ENCODE measurements at places on chromosomes 2 and 18. TPM values are rescaled to one million over a fixed set of nuclear protein-coding genes. Genes with fewer than 3 reads are reported as not detected.

HIBCH gene
- total RNA-seq: 21.0 TPM

DNA sequence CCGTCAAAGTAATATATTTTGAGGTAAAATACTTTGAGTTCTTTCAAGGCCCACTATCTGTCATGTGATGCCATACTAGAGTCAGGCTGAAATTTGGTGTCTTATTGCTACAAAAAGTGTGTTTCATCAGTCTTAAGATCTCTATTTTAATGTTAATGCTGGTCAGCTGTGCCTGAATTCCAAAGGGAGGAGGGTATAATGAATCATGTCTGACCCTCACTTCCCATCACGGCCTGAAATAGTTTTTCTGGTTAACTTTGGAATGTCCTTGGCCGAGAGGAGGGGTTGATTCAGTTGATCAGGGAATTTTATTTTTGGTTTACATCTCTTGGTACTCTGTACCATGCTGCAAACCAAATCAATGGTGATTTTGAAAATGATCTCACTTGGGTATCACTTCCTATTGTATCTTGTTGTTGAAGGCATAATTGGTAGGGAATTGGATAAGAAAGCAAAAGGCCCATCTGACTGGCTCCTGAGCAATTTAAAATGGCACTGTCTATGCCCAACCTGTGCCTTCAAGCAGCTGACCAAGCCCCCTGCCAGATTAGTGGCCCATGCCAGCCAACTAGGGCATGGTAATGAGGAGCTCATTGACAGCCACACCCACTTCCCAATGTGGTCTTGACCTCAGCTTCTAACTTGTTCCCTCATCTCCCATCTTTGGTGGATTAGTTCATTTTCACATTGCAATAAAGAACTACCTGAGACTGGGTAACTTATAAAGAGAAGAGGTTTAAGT, 6.1 kb upstream of the SLC35F5 start:
- no peak for DNase-seq

KRTCAP3 gene
- 10.0 TPM for total RNA-seq

- DNase-seq: no peak
Observed at GRCh38 chr2:38077431-38077769, 1.4 kb upstream of the CYP1B1 start.

SCN1A gene
- not detected for total RNA-seq

TP53I3 gene
- total RNA-seq: 1.5 TPM

AQP12A gene
- total RNA-seq: not detected

C2orf78 gene
- not detected for total RNA-seq

DNA sequence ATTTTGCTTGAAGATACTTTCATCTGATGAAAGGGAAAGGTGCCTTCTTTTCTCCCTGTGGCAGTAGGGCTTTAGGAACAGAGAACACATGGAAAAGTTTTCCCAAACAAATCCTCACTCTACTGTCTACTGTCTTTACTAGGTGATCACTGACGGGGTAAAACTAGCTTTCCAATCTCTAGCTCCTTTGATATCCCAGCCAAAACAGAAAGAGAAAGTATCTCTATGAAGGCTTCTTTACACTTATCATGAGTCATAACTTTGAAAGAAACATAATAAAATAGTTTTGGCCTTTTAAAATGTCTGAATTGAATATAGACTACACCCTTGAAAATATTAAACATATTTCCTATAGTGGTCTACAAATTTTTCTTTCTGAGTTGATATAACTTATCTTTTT, 214.5 kb downstream of the DSEL start:
- DNase-seq: peak; percentile 7

LBX2 gene
- not detected for total RNA-seq

GRCh38 chr2:142582317-142582716, 295.1 kb upstream of the KYNU start:
- DNase-seq: no peak

CASP10 gene
- total RNA-seq: 15.1 TPM

SCN2A gene
- total RNA-seq: not detected

DNA sequence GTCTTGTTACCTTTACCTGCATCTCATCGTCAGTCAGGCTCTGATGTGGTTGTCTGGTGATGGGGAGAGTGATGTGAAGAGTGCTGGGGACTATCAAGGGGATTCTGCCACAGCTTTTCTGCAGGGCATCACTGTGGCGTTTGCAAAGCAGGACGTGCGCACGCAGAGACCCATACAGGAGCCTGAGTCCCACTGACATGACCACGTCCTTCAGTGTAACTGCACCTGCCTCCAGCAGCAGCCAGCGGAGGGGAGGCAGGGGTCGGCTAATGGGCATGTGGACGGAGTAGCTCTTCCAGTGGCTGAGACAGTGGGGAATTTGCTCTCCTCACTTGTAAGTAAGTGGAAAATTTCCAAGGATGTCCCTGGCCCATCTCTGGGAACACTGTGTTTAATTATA, 6.5 kb downstream of the ALKAL2 start:
- DNase-seq: no peak

PTPN18 gene
- 61.3 TPM for total RNA-seq

ARHGAP25 gene
- 142 TPM for total RNA-seq

GRCh38 chr2:14072338-14072737, 560.2 kb upstream of the LRATD1 start:
- no peak for DNase-seq

RBKS gene
- total RNA-seq: 25.3 TPM

HOXD9 gene
- not detected for total RNA-seq

GRCh38 chr2:32925283-32925815, 21.4 kb upstream of the LTBP1 start:
- no peak for DNase-seq

DNA sequence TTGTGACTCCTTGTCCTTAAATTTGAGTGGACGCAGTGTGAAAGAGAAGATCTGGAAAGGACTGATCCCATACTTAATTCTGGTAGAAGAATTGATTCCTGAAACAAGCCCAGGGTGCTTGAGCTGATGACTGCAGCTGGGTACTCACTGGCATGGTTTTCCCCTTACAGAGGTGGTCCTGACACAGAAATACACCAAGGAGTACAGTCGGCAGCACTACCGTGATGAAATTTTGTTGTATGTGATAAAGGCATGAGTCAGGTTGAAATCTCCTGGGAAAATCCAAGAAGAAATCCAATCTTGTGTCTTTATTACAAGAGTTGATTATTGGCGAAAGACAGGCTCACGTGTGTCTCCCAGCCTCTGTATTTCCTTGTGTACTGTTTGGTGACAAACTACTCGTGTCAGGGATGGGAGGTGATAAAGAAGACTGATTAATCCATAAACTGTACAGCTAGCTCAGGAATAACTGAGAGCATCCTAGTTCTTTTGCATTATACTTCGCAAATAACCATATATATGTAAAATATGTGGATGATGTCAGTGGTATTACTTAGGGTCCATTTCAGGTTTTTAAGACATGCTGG, 76.6 kb downstream of the RAPGEF4 start:
- DNase-seq: no peak

DNA sequence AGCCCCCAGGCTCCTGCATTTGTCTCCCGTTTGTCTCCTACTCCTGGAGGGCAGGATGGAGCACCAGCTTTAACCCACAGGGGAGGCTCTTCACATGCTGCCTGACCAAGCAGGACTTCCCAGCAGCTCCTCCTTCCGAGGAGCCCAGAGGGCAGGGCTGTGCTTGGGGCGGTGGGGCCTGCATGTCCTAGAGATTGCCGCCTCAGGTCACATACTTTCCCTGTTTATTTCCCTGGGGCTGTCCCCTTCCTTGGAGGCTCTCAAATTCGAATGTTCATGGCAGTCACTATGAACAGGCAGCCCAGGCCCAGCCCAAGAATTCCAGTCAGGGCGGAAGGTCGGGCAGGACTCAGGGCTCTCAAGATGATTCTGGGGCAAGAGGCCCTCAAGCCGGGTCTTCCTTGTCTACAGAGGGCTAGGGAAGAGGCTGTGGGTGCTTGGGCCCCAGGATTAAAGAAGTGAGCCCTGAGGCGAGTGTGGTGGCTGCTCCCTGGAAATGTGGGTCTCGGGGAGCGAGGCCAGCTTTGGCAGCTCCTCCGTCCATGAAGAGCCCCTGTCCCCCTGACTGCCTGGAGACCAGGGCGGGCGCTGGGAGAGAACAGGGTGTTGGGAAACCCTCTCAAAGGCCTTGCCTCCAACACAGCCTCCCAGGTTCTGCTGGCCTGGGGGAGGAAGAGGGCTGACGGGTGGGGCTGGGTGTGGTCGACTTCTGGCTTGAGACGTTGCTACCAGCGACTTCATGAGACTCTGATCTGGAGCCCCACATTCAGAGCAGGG, 48.9 kb upstream of the HPCAL1 start:
- no peak for DNase-seq

DNA sequence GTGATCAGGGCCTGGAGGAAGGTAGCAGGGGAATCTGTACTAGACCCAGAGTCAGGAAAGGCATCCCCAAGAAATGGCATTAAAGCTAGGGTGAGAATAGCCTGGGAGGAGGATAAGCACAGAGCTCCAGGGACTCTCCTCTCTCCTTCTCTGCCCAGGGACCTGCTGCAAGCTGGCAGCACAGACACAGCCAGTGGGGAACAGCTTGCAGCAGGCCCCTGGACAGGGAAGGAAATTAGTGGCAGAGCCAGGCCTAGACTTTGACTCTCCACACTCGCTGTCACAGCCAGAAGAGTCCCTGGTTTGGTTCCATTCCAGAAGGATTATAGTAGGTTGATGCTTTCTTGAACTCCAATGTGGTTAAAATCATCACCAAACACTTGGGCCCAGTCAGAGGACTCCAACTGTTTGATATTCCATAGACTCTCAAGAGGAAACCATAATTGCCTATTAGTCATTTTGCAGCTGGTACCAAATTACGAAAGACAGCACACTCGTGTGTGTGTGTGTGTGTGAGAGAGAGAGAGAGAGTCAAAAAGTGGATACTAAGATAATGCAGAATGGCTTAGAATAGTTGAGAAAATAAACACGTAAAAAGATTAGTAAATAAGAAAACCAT, 95.5 kb upstream of the ATP8B1 start:
- DNase-seq: no peak

- DNase-seq: peak; percentile 5
Observed at GRCh38 chr2:178477443-178478129, 814 bp downstream of the FKBP7 start.

- DNase-seq: peak; percentile 88
Observed at GRCh38 chr2:113173542-113174375, at the start of gene PSD4. TSS of gene PSD4 (plus strand) at chr2:113173971. CDS start at chr2:113182457, 8,486 bp downstream.

DNA sequence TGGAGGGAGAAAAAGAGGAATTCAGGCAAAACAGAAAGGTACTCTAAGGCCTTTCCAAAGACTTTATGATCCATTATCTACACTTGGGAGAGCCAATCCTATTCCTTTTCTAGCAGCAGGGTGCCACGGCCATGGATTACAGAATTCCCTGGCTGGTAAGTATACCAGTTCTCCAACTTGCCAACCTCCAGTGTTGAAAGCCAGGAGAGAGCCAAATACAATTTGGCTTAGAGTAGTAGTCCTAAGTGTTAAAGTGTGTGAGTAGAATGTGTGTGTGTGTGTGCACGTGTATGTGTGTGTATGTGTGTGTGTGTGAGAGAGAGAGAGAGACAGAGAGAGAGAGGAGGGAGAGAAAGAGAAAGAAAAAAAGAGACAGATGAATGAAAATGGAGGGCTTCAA, 43.3 kb downstream of the WDPCP start:
- no peak for DNase-seq

DNA sequence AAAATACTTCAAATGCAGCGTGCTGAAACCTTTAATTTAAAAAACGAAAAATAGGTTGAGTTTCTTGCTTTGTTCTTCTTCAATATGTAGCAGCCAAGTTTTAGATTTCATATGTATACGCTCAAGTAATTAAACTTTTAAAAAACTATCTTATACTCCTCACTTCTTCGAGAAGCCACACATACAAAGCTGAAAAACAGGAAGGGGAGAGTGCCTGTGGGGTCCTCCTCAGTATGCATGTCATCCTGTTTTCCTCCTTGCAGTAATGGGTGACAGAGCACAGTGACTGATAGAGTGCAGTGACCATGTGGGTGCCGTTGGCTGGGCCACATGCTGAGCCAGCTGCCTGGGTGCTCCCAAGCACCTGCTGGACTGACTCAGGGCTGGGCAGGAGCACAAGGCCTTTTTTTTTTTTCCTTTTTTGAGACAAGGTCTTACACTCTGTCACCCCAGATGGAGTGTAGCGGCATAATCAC, 33.3 kb downstream of the UXS1 start:
- DNase-seq: no peak

DNA sequence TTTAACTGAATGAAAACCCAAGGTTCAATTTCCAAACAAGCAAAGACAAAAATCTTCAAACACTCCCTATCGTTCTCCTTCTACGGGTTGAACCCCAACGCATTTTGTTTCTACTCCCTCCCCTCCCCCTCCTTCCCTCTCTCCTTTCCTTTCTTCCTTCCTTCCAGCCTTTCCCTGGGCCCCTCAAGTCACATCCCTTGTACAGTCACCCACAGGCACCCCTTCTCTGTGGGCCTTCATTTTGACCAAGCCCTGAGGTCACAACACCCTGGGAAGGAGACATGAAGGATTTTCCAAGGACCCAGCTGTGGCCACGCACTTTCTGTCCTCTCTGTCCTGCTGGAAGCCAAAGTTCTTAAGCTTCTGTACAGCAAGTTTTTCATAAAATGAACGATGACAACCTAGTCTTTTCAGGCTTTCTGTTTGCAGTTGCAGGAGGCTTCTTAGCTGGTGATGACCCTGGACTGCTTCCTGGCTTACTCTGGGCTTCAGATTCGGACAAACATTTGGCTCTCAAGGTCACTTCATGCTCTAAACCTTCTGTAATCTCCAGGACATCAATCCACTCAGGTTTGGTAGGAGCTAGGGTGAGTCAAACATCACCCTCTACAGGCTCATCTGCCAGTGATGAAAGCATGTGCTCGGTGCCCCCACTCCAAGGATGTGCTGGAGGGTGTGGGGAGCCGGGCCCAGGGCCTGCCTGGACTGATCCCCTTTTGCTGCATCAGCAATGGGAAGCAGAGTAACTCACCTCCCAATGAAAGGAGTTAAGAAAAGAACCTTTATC, 25.5 kb downstream of the TMEM247 start:
- no peak for DNase-seq

- no peak for DNase-seq
Observed at GRCh38 chr2:12923907-12924610, 207.3 kb downstream of the TRIB2 start.

- DNase-seq: no peak
Observed at GRCh38 chr18:50097702-50098101, 97.2 kb downstream of the MYO5B start.

DNA sequence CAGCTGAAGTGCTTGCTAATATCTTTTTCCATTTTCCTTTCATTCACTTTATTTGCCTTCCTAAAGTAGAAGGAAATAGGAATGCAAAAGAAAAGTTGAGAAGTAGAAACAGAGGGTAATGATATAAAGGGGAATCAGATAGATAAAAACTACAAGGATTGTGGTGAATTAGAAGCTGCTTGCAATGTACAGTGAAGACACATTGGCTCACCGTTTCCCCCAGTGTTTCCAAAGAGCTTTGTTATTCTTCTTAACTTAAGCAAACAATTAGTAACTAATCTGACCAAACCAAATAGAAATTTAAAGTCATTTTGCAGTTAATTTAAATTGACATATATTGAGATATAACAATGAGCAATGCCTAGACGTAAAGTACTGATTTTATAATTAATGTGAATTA, 63.4 kb downstream of the RELCH start:
- no peak for DNase-seq

LYG1 gene
- total RNA-seq: 2.0 TPM
